ENCODE measurements at places on chromosomes 4 and X.
A peak's percentile ranks its signal among the peaks of the same experiment; 100 is the strongest.

- DNase-seq: no peak
Measured at GRCh38 chr4:174349156-174349555, 65.4 kb downstream of the CEP44 start.

DNA sequence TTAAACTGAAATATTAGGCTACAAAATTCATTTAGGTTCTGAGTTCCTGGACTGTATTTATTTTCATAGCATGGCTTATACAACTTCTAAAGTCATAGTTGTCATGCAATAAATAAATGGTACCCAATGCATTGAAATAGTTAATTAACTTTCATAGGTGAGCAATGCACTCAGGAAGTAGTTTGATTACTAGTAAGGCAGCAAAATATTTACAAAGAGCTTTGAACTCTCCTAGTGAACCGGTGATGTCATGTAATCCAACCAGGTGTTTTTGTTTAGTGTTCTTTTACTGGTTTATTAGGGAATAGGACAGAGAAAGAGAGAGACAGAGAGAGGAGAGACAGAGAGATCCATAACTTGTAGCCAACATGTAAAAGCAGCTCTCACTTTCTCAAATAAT, 228.6 kb upstream of the CTSO start:
- no peak for DNase-seq

DNA sequence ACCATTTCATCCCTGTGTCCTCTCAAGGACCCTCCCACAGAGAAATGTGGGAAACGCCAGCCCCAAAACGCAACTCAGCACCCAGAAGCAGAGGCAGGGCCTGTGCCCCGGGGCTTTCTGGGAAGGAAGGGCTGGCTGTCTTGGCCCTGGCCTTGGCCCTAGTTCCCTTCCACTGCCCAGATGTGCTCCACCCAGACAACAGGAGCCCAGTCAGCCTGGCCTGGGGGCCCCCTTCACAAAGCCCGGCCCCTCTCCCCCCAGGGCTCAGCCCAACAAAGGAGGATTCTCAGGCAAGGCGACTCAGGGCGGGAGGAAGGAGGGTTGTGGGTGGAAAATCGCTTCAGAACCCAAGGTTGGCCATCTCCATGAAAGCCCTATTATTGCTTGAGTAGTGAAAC, 82.5 kb downstream of the PJA1 start:
- no peak for DNase-seq

- DNase-seq: no peak
Measured at GRCh38 chrX:46683048-46683447, 75.9 kb downstream of the SLC9A7 start.

- no peak for DNase-seq
Measured at GRCh38 chrX:148523303-148524080, 23.1 kb downstream of the AFF2 start.

GRCh38 chr4:174047363-174047762, 236.1 kb downstream of the FBXO8 start:
- no peak for DNase-seq

- no peak for DNase-seq
Measured at GRCh38 chr4:57490520-57491255, 380.5 kb upstream of the IGFBP7 start.

GRCh38 chrX:130916636-130917422, 13.8 kb upstream of the ENOX2 start:
- peak; percentile 48 for DNase-seq

GRCh38 chr4:40196724-40197281, at the start of gene RHOH:
TSS of gene RHOH (plus strand) at chr4:40197031. CDS start at chr4:40243387, 46,356 bp downstream.
- peak; percentile 50 for DNase-seq

DNA sequence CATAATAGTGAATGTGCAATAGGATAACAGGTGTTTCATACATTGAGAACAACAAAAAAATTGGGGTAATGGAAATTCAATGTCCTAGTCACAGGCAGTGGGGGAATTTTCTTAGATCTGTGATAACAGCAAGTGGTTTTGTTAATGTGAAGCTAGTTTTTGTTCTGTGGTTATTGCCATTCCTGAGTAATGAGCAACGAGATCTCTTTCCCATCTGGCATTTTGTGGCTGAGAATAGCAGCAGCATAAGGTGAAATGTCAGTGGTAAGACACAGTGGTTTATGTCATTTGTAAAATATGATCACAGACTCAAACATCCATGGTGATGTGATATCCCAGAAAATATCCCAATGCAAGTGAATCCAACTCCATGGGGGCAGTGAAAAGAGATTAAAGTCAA, 497.5 kb downstream of the KCNIP4 start:
- DNase-seq: no peak

- DNase-seq: no peak
Measured at GRCh38 chr4:123673971-123674370, 277.4 kb downstream of the SPRY1 start.

GRCh38 chrX:68072041-68072440, 361.3 kb downstream of the OPHN1 start:
- no peak for DNase-seq

DNA sequence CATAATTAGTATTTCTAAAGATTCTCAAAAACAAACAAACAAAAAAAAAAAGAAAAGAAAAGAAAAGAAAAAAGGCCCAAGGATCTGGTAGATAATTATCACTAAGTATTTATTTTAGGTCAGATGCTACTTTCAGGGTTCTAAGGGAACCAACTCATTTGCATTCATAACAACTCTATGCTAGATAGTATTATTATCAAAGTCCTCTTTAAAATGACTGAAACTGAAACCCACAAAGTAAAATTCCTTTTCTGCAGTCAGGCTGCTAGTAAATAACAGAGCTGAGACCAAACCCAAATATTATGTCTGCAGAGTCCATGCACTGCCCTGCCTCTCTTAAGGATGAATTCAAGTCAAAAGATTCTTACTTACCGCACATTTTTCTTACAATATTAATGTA, 38.3 kb upstream of the MAPK10 start:
- DNase-seq: no peak

DNA sequence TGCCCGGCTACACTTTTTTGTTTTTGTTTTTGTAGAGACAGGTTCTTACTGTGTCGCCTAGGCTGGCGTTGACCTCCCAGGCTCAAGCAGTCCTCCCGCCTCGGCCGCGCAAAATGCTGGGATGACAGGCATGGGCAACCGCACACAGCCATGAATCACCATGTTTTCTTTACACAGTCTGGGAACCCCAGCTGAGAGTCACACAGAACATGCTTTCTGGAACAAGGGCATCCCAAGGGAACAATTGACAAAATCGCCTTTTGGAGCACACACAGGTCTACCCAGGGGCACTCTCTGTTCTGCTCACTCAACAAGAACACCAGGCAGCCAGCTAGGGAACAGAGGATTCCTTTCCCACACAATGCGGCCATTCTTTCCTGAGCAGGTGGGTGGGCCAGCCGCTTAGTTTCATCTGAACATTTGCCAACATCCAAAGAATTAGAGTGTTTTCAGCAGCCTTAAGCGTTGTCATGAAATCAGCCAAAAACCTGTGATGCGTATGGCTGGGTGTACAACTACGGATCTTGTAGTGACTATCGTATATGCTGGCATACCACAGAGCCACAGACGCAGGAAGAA, 15.7 kb downstream of the PRKX start:
- no peak for DNase-seq

- no peak for DNase-seq
Measured at GRCh38 chrX:27309406-27309805, 153.7 kb downstream of the PPP4R3C start.

- DNase-seq: no peak
Measured at GRCh38 chr4:123893011-123893981, 496.7 kb downstream of the SPRY1 start.

GRCh38 chrX:109312757-109313156, 169.1 kb downstream of the GUCY2F start:
- DNase-seq: no peak

DNA sequence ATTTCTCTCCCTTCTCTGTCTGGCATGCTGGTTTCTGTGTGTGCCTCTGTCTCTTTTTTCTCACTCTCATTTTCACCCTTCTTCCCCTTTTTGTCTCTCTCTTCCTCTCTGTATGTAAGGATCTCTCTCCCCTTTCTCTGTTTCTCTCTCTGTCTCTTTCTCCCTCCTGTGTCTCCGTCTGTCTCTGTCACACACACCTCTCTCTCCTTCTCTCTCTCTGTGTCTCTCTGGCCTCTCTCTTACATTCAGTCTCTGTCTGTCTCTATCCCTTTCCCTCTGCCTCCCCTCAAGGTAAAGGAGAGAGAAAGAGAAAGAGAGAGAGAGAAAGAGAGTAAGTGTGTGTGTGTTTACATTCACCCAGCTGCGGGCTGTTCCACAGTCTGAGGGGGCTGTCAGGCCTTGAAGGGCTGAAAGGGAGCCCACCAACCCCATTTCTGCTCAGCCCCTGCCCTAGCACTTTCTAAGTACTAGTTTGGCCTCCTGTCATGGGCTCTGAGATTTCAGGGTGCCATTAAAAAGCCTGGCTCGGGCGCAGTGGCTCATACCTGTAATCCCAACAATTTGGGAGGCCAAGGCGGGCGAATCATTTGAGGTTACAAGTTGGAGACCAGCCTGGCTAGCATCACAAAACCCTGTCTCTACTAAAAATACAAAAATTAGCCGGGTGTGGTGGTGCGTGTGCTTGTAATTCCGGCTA, 9.6 kb upstream of the TSPYL2 start:
- DNase-seq: no peak

GRCh38 chrX:115177932-115178331, 11.3 kb upstream of the RBMXL3 start:
- no peak for DNase-seq

DNA sequence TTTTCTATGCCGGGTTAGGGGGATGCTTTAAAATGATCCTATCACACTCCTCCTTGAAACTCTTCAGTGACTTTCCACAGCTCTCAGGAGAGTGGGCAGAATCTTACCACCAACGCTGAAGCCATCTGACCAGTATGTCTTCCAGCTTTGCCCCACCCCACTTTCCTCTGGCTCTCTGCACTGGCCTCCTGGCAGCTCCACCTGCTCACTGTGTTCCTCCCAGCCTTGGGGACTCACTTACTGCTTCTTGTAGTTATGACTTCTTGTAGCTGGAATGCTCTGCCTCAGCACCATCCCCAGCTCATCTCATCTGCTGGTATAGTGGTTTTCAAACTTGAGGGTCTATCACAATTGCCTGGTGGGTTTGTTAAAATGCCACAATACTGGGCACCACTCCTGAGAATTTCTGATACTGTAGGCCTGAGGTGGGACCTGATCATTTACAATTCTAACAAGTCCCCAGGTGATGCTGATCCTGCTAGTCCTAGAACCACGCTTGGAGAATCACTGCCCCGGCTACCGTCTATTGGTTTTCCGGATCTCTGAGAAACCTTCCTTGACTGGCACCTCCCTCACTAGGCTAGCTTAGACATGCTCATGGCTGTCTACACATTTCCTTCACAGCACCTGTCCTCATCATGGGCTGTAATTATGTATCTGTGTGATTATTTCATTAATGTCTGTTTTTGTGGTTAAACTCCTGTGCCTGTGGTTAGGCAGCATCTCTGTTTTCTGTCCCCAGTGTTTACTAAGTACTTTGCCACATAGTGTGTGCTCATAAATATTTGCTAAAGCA, 152.2 kb downstream of the MGST2 start:
- no peak for DNase-seq

DNA sequence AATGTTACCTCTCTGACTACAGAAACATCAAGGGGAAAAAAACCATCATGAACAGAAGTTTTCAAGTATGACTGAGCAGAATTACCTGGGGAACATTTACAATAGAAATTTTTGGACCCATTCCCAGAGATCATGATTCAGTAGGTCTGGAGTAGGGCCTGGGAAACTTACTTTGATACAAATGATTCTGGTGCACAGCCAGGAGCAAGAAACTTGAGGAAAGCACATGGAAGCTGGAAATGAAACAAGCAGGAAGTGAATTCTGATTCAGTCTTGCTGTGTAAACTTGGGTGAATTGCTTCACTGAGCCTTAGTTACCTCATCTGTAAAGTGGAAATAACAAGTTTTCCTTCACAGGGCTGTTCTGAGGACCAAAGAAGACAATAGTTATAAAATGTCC, 192.5 kb upstream of the TAPT1 start:
- no peak for DNase-seq

GRCh38 chr4:8694651-8695151, 102.1 kb downstream of the CPZ start:
- DNase-seq: no peak

- no peak for DNase-seq
Measured at GRCh38 chr4:132691668-132692067, 457.4 kb upstream of the PCDH10 start.

DNA sequence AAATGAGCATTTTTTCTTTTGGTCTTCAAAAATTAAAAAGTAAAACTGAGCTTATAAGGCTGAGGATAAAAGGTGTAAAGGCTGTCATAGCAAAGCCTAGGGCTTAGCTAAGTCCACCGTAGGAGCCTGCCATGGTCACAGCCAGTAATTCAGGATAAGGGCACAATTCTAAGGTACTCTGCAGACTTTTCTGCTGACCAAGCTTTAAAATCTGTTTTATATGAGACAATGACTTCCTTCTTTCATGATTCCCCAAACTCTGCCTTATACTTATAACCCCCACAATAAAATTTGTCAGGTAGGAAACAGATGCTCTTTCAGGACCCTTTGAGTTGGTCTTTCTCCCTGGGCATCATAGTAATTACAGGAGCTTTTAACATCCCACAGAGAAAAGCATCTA, 138.5 kb downstream of the COL4A6 start:
- no peak for DNase-seq

- no peak for DNase-seq
Measured at GRCh38 chr4:37816006-37816405, 10.5 kb upstream of the PGM2 start.

DNA sequence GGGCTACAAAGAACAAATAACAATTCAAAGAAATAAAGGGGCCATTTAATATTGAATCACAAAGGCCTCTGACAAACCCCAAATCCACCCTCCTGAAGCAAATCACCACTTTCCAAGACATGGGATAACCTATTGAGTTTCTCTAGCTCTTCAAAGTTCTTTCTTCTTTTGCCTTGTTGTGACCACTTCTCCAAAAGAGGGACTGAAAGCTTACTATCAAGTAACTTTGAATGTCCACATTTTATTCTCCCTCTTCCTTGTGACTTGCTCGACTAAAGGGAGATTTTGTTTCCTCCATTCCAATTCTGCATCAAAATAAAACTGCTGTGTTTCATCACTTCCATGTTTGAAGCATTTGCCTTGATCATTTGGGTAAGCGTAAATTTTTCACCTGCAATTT, 166.6 kb upstream of the SLC7A11 start:
- no peak for DNase-seq

GRCh38 chr4:187158003-187158402, 434.3 kb upstream of the FAT1 start:
- DNase-seq: no peak

DNA sequence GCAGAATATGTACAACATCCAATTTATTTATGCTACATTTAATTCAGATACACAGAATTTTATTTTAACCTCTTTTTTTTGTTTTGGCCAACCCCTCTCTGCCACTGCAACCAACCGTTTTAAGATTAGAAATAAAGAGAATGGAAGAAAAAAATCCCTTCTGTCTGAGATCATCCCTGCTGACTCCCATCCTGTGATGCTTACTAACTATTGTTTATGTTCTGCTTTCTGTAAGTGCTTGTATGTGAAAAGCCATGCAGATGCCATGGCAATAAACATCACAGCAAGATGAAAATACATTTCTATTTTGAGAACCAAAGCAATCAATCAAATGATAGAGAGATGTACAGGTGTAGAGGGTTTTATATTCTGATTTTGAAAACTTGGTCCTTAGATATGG, 70.1 kb downstream of the GABRB1 start:
- DNase-seq: no peak

GRCh38 chrX:85004255-85004654, 578 bp downstream of the APOOL start:
- DNase-seq: no peak

All from GM10248 (cell line).